ENCODE measurements at places on chromosomes 5 and 9.

DNA sequence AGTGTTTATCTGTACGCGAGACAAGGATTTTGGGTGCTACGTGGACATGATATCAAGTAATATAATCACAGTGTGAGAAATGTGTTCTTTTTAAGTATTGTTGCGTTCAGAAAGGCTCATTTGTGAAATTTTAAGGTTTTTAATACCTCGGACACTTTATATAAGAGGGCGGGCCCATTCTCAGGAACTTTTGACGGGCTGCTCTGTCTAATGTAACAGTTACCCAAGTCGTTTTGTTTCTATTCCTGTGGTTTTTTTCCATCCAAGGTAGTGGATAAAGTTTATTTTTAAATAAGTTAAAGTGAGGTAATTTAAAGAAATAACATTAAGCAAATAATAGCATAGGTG is 525 bp downstream of the SRP19 start:
- no peak for DNase-seq

DNA sequence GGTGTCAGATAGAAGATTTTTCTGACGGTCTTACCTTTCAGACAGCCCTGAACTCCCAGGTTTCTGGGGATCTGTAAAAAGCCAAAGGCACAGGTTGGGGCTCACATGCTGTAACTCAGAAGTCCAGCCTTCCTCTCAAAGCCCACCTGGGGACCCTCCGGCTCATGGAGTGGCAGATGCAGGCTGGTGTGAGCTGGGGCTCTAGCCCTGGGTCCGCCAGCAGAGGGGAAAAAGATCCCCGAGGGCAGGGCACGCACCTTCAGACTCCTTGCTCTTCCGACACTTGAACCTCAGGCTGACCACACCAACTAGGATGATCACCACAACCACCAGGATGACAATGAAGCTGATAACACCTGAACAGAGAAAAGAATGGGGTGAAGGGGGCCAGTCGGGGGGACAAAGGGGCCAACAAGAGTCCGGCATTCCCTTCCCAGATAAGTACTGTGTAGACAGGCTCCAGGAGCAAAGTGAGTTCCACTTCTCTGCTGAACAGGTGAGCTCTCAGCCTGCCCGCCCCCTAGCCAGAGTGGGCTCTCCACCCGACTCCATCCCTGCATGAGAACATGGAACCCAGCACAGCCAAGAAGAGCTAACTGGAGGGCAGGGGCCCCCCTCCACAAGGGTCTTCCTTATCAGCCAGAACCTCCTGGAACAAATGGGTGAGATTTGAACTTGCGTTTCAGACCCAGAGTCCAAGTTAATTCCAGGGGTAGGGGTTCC is 7.8 kb downstream of the ECSCR start:
- no peak for DNase-seq

- no peak for DNase-seq
Measured at GRCh38 chr5:66198837-66199236, 54.7 kb downstream of the SREK1 start.

DNA sequence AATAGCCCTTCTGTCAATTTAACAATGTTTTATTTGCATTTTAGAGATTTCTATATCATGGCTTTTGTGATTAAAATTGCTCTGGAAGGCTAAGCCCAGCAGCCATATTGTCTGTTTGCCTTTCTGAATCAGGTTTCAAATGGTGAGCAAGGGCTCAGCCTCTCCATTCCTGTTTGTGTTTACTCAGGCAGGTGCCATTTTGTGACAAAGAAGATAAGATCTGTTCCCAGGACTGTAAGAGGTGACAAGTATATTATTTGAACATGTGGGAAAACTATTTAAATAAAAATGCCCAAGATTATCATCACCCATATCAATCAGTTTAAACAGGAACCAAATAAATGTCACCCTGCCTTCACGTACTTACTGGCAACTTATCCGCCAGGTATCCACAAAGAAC is 641.3 kb upstream of the KLF4 start:
- no peak for DNase-seq

DNA sequence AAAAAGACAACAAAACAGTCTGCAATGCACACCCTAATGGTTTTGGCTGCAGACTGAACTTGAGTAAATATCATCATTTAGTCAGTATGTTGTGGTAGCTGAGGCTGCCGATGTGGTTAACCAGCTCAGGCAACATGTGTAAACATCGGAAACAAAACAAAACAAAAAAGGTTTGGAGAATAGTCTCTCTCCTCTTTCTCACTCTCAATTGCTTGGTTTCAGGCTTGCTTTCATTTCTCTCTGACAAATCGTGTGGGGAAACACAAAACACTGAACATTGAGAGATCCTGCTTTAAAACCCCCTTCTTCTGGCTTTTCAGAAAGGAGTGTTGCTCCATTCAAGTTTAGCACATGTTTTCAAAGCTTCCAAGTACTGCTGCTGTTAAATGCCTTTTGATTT is 453.3 kb downstream of the BNC2 start:
- no peak for DNase-seq

GRCh38 chr5:50711280-50711679 is 44.8 kb downstream of the PARP8 start:
- no peak for DNase-seq

DNA sequence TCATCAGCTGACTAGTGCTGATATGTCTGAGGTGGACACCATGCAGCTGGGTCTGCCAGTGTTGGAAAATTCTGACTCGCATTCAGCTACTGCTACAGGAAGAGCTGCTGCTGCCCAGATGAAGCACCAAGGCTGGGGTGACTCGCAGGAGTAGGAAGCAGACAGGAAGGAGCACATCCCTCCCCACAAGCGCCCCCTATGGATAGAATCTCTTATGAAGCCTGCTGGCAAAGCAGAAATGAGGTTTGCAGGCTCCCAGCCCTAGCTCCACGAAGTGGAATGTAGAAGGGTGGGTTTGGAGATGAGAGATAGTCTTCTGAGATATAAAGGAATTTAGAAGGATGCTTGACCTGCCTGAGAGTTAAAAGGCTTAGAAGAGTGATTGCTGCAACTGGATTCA is 443.0 kb downstream of the ACTL7B start:
- DNase-seq: no peak

DNA sequence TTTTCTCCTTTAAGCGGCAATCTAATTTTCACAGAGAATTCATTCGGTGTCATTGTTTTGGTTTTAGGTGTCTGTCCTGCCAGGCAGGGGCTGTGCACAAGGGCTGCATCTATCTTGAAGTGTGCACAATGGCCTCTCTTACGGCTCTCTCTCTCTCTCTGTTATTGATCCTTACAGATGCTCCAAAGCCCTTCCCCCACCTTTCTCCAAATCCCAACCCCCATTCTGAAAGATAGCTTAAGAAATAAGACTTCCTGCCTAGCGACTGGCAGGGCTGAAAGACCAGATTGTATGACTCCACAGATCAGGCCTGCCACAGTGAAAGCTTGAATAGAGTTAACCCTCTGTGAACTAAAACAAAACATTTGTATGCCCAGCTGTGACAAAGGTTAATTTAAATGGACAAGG is 86.5 kb upstream of the NR5A1 start:
- no peak for DNase-seq

- DNase-seq: no peak
Measured at GRCh38 chr5:54835647-54836046, 149.7 kb downstream of the ESM1 start.

DNA sequence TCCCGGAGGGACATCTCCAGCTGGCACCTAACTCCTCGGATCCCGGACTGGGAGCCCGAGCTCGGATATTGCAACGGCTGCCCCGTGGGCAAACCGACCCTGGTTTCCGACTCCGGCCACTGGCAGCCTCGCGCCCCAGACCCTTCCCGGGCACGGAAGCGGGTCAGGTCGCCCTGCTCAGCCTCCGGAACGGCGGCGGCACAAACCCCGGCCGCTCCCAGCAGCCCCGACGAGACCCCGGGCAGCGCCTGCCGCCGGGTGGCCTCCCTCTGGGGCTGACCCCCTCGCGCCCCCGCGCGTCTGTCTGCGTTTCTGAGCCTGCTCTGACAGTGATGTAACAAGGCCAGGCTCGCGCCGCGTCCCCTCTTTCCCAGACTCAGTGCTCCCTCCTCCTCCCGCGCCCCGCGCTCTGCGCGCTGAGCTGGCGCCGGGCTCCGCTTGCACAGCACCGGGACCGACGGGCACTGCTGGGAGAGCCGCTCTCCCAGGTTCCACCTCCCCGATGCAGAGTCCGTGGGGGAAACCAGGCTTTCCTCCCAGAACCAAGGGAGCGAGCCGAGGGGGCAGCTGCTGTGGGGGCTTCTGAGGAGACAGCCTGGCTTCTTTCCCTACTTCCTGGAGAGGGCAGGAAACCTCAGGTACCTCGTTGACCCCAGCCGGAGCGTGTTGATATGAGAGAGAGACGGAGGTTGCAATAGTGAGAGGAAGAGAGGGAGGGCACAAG is at the start of gene TMEM215:
Gene TMEM215 (plus strand): TSS at position 373 of the 724 bp plus-strand sequence. CDS start 644 bp downstream, outside the sequence.
- no peak for DNase-seq

DNA sequence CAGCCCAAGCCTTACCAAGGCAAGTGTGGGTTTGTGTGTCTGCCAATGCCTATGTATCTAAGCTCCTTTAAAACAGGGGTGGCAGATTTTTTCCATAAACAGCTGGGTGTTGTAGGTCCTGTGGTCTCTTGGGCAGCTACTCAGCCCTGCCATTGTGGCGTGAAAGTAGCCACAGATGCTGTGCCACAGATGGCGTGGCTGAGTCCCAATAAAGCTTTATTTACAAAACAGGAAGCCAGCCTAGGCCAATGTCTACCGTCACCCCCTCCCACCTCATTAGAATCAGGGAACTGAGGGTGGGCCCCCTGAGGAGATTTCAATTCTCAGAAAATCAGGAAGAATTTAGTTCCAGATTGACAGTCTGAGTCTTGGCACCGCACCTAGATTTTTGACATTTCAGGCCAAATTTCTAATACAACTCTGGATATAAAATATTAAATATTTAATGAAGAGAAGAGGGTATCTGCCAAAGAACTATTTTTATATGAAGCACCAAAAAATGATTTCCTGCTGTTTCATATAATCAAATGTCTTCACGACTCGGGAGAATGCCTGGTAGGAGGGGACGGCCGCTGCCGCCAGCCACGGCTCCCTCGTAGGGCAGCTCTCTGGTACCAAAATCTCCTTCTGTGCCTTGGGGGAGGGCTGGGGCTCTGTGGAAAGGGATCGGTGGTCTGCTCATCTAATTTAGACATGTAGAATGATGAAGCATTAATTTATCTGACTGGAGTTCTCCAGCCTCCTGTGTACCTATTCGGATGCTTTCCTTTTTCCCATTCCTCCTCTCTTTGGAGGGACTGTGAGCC is 420.9 kb downstream of the IRX2 start:
- no peak for DNase-seq

- DNase-seq: no peak
Measured at GRCh38 chr5:104178829-104179456, 616.4 kb upstream of the NUDT12 start.

DNA sequence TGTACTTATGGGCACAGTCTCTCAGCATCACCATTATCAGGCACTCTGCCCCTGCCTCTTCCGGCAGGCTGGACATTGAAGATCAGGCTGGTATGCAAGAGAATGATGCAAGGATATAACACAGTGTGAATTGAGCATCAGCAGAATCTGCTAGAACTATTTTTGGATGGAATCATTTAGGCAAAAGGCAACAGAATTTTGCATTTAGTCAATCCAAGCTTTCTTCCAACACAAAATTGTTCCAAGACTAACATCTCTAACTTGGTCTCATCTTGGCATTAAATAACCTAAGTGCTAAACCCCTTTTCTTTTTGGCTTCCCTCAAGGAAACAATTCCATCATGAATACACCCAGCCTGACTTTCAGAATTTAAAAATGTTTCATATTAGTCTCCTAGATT is 339.9 kb downstream of the PRELID2 start:
- no peak for DNase-seq

- DNase-seq: no peak
Measured at GRCh38 chr5:16548115-16548514, 68.7 kb downstream of the RETREG1 start.

GRCh38 chr5:10635867-10636350 is 72.0 kb downstream of the ANKRD33B start:
- DNase-seq: no peak

DNA sequence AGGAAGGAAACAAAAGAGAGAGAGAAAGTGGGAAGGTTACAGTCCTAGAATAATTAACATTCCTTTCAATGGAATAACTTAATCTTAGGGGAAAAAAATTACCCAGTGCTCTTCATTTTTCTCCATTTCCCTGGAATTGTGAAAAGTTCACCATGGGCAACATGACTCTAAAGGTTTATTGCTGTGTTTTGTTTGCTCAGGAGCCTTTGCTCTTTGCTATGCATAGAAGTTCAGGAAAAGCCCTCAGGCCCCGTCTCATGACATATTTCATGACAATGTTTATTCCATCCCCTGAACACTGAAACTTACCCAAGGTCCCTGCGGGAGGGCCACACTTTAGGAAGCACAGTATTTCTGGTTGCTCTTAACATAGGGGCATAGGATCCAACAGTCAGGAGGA is 9.8 kb upstream of the CTSL start:
- DNase-seq: no peak

DNA sequence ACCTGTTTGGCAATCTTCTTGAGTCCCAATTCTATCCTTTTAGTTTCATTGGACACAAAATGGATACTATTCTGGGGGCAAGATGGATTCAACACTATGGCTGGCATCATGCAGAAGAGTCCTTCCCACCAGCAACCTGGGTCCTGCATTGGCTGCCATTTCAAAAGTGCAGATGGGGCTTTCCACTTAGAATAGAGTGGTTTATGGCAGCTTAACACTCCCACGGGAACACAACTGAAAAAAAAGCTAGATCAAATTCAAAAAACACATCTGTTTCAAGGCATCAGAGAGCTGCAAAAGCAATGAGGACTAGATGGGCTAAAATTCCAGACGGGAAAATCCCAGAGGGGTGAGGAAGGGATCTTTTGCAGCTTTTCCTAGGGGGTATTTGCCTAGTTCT is 11.2 kb upstream of the HMHB1 start:
- DNase-seq: no peak

DNA sequence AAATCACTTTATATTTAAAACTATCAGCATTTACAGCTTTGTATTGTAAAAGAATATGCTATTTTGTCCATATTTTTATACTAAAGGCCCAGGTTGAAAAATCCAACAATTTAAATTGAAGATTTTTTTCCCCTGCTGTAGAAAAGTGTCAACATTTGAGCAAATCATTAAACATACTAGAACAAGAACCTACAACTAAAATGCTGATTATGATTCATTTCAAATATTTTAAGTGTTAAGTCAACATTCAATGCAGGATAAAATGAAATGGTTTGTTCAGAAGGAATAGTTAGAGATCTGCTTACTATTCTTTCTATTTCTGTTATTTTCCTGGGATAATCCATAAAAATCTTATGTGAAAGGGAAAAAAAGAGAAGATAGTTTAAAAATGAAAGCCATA is 866.5 kb upstream of the DMAC1 start:
- DNase-seq: no peak

- DNase-seq: peak; percentile 2
Measured at GRCh38 chr5:88602584-88602983, 280.4 kb downstream of the MEF2C start.

DNA sequence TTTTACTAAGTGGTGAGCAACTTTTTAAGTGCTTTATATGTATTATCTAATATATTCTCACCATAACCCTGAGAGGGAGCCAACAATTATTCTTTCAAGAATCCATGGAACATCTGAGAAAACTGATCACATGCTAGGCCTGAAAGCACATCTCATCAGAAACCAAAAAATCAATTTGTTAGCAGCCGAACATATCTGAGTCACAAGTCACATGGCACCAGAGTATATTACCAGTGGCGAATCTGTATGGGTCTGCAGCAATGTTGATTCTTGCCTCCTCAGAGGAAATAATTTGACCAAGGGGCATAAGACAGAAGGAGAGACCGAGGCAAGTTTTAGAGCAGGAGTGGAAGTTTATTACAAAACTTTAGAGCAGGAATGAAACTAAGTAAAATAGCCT is 25.3 kb upstream of the SIL1 start:
- no peak for DNase-seq

GRCh38 chr5:33721491-33722200 is 170.1 kb downstream of the ADAMTS12 start:
- no peak for DNase-seq

Measured in C1 segment of cervical spinal cord (tissue), 14 donors.